Effector CD4-positive, alpha-beta T cell (primary cell): ENCODE measurements at places on chromosomes 3 and 15.

DNA sequence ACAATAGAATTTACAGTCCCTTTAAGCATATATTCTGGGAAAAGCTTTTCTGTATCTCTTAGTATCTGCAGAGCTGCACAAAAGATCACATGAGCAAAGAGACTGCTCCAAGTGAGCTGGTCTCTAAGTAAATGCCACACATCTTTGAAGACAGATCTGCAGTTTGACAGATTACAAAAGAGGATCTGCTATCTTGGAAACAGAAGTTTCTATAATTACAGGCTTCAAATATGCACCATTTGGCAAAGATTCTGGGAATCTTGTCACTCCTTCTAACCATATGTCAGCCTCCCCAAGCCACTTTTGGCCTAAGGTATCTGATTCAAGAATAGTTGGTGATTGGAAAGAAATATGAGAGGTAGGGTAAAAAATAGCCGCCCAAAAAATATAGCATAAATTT, 9.6 kb upstream of the CFAP44 start:
- no peak for DNase-seq

GRCh38 chr3:11185564-11186317, 31.4 kb downstream of the HRH1 start:
- DNase-seq = no peak

DNA sequence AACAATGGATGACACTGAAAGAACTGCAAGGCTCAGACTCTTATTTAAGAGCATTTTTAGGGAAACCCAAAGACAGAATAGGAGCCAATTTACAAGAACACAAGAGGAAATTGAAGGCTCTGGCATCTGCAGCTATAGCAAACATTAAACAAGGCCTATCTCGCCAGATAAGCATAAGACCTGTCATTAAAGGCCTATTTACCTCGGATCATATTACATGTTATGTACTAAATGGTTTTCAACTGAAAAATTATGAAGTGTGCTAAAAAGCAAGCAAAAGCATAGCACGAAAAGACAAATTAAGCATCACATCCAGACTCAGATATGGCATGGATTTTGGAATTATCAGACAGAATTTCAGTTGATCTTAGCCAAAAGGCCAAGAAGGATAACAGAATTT, 617.1 kb downstream of the SQOR start:
- DNase-seq = no peak

GRCh38 chr3:194494951-194495374, 8.2 kb upstream of the ATP13A3 start:
- no peak for DNase-seq

DNA sequence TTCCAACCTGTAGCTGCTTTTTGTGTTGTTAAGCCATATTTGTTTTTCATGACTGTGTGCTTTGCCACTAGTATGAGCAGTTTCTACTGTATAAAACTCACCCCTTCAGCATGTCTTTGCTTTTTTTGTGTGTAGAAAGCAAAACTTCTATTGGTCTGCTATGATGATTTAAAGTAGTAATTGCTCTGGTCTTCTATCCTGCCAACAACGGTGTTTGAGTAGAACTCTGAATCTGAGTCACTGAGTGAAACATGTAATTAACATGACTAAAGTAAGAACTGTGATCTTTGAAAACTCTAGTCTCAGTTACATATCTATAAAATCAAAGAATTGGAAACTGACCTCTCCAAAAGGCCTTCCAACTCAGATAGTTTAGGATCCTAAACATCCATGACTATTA, 133.6 kb downstream of the TPRG1 start:
- no peak for DNase-seq

- peak; percentile 52 for DNase-seq
These were observed 34.9 kb upstream of the NRROS start for GRCh38 chr3:196604548-196604947.

- no peak for DNase-seq
These were observed 9.8 kb downstream of the KLHL6 start for GRCh38 chr3:183545708-183546107.

DNA sequence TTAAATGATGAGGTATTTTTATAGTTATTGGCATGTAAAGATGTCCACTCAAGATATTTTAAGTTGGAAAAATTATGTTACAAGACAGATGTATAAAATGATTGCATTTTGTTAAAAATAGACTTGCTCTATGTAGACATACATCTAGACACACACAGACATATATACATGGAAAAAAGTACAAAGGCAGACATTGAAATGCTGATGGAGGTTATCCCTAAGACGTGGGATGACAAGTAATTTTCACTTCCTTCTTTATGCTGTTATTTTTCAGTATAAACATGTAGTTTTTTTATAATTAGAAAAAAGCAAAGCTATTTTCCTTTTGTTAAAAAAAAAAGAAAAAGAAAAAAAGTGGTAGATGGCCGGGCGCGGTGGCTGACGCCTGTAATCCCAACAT, 7.2 kb downstream of the HOMER2 start:
- DNase-seq = no peak

- no peak for DNase-seq
These were observed 246.4 kb downstream of the RBMS3 start for GRCh38 chr3:29527246-29527645.

DNA sequence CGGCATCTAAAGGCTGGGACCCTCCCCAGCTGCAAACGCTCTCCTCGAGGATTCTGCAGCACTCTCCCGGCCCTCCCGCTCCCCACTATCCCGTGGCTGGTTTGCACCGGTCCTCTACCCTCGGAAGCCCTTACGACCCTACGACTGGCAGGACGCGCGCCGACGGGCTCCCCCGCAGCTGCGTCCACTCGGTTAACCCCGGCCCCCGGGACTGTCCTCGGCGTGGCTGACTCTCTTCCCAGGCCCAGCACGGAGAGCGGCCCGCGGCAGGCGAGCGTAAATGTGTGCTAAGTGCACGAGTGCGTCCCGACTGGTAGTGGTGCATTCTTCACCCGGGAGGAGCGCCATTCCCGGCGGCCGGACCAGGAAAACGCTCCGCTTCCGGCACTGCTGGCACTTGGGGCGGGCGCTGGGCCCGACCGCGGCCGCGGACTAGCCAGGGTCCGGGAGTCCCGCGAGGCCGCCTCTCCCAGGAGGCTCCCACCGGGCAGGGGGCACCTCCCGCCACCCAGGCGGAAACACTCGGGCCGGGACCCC, 508 bp downstream of the GORASP1 start:
- DNase-seq = peak; percentile 12

- no peak for DNase-seq
These were observed 185.2 kb upstream of the TSC22D2 start for GRCh38 chr3:150222691-150223489.

DNA sequence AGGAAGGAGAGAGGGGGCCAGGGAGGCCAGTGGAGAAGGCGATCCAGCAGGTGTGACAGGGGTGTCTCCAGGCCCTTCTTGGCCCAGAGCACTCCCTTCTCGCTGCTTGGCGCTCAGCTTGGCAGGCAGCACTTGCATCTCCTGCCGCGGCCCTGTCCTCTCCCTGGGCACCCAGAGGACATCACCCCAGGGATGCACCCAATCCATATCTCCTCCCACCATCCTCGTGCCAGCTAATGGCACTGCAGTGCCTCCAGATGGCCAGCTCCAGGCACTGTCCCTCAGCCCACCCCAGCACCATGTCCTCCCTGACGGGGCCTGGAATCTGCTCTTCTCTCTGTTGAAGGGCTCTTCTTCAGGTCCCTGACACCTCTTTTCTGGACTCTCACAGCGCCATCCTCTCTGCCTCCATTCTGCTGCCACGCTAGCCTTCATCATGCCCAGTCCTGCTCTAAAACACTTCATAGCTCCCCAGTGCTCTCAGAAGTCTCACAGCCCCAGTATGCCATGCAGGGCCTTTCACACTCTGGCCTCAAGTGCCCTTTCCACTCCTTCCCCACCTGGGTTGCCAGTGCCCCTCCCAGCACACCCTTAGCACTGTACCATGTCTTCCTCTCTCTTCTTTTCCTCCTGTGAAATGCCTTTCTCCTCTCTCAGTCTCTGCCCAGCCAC, 106.8 kb upstream of the SLC6A11 start:
- DNase-seq = no peak
